ENCODE measurements at places on chromosomes 6 and 20.

GRCh38 chr6:63352069-63352543 is 32.3 kb upstream of the LGSN start:
- DNase-seq, result no peak

DNA sequence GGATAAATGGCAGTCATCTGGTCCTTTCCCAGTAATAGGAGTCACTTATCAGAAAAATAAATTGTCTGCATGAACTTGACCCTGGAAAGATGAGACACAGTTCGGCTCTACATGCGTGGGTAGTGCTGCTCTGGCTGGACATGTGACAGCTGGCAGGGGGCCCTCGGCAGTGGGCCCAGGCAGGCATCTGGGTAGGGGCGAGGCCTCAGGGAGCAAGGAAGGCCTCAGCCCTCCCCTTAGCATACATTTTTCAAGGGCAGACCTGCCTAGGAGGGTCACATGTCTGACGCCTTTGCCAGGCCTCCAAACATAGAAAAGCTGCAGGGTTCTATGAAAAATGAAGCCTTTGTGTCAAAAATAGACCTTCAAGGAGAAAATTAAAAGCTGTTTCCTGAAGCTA is 12.8 kb upstream of the ILRUN start:
- DNase-seq, result no peak

- no peak for DNase-seq
These were observed 20.0 kb downstream of the PHF20 start for GRCh38 chr20:35791821-35792220.

DNA sequence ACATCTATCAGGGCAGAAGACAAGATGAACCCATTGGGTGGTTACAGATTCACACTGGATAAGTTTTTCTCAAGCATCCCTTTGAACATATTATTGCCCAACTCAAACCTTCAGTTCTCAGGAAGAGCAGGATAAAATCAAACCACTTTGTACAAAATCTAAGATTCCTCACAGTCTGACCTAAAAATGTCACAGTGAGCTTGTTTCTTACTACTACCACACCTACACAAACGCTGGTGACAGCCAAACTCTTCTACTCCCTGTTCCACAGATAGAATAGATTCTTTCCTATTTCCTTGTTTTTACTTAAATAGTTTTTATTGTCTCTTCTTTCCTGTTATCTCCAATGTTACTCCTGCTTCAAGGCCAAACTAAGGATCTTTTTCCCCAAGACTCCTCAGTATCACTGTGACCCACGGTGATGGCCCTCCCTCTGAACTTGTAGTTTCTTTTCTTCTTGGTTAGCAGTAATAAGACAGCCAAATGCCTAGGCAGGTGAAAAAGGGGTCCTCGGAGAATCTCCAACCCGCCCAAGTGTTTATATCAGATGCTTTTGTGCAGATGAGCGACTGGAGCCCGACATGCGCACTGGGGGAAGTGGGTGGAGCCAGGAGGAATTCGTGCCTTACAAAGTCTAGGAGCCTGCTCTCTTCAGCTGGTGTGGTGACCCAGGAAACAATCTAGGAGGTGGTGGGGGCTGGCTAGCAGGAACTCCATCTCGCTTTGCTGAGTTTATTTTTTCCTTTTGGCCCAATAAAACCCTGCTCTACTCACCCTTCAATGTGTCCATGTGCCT is 53.4 kb downstream of the SEL1L2 start:
- DNase-seq, result no peak

GRCh38 chr6:153634416-153634815 is 404.6 kb upstream of the OPRM1 start:
- no peak for DNase-seq

GRCh38 chr6:31652925-31653724 is 664 bp upstream of the BAG6 start:
- no peak for DNase-seq

DNA sequence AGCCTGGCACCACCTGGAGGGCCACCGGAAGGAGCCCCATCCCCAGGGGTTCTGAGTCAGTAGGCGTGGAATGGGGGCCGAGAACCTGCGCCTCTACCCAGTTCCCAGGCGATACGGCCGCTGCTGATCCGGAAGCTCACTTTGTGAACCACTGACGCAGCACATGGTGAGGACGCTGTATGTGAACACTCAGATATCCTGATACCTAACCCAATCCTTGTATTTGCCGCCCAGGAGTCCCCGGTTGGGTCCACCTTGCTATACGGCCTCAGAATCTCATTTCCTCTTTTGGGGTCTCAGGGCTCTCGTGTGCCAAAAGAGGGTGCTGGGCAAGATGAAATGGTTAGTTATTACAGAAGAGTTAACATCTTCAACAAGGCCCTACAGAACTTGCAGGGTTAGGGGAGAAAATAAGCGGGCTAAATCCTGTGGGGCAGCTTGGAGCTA is 604 bp upstream of the RAB5IF start:
- no peak for DNase-seq

- DNase-seq, result no peak
These were observed 11.1 kb downstream of the EDEM2 start for GRCh38 chr20:35135867-35136586.

GRCh38 chr20:35710884-35711587 is 11.8 kb downstream of the ROMO1 start:
- DNase-seq, result no peak

DNA sequence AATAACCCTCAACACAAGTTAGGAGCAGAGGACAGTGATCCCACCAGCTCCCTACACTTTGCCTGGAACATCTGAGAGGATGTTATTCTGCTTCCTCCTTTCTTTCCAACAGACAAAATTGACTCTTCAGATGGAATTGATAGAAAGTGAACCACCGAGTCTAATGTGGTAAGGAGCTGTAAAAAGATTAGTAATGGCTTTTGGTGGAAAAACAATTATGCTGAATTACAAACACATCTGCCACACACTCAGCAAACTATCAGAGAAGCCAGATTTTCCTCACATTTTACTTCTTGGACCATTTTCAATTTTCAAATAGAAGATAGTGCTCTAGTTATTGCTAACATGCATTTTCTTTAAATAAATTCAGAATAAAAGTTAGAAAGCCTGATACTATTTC is 171.8 kb upstream of the COL21A1 start:
- DNase-seq, result no peak

DNA sequence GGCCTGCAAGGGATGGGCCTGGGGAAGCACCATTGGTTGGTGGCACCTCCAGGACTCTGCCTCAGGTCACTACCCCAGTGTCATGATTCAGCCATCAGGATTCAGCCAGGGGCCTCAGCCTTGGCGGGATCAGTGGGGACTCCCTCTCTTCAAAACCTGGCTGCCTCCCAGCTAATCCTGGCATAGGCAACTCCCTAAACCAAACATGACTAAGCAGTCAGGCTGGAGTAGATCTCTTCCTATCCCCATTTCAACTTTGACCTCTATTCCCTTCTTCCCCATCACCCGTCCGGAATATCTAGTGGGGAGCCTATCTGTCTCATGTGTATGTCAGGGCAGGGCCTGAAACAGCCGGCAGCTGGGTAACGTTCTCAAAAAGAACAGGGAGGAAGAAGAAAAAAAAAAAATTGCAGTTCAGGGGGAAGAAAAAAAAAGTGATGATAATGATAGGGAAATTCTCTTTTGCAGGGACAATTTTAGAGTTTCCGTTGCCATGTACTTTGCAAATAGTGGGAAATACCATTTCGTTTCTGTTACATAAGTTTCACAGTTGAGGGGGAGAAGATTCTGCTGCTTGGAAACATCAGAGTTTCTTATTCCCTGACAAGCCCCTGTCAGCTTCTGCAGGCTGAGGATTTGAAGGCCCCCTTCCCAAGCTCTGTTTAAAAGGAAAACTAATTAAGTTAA is 4.1 kb upstream of the PREX1 start:
- no peak for DNase-seq
